ENCODE measurements at places on chromosomes 7 and 10.

DNA sequence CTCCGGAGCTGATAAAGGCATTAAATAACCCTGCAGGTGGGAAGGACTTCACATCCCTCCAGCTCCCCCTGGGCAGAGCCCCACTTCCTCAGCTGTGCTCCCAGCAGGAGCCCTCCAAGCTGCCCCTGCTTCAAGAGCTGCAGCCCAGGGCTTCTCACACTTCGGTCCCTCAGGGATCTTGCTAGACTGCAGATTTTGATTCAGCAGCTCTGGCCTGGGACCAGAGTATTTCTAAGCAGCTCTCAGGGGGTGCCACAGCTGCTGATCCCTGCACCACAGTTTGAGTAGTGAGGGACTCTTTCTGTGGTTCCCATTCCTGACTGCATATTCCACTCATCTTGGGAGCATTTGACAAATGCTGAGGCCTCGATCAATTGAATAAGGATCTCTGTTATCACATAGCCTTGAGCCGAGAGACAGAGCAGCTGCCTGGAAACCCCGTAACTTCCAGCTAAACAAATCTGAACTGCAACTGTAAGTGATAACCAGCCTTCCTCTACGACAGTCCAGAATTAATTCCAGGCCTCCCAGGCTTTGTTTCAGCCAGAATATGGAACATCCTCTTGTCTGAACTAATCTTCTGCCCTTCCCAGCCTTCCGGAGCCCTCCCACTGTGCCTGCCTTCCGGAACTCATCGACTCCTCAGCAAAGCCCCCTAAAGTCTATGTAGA lies 161.4 kb downstream of the CCDC3 start:
- no peak for DNase-seq

DNA sequence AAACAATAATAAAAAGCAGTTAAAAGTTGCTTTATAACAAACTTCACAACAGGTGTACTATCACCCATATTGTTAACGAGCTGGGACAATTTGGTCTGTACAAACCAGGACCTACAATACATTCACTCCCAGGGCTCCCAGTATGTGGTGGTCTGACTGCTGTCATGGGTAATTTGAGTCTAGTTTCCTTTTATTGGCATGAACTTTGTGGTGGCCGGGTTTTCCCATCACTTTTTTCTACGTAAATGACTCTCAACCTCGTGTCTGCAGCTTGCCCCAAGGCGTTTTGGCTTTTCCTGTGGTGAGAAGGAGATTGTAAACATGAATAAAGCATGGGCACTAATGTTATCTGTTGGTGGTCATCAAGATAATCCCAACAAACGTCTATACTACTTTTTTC lies 118.7 kb upstream of the CDK6 start:
- DNase-seq, result no peak

GRCh38 chr7:29516491-29516890 lies 47.1 kb upstream of the PRR15 start:
- no peak for DNase-seq

DNA sequence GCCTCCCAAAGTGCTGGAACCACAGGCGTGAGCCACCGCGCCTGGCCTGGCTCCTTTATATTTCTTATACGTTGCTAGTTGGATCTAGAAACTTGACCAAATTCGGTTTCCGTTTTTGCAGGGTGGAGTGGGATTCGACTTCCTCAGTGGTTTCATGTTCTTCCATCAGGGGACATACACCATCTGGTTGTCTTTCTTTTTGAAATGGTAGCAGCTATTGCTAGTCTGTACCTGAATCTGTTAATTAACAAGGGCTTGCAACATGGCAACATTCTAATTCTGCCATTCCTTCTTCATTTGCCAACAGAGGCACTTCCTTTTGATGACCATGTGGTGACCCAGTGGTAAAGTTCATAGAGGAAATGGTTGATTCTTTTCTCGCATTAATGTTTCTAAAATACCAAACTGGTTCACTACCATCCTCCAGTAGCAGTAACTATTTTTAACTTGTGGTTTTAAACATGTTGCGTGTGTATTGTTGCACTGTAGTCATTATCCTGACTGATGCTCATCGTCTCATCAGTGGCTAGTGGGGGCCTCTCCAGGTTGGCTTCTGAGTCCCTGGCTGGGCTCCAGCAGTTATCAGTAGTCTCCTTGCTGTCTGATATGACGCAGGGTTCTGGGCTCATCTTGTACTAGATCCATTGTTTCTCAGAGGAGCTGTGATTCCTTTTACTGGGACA lies 159.2 kb downstream of the RGS10 start:
- no peak for DNase-seq

DNA sequence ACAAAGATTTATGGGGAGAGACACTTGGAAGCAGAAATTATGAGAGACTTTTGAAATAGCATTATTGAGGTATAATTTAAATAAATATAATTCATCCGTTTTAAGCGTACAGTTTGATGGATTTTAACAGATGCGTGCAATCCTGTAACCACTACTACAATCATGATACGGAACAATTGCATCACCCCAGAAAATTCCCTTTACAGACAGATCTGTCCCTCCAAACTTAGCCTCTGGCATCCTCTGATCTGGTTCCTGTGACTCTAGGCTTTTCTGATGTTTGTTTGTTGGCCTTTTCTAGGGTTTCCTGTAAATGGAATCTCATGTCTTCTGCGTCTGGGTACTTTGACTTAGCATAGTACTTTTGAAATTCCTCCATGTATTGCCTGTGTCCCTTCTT lies 15.5 kb downstream of the UBN2 start:
- DNase-seq, result no peak

- no peak for DNase-seq
Measured at GRCh38 chr10:122326385-122326784, 48.1 kb upstream of the PLEKHA1 start.

DNA sequence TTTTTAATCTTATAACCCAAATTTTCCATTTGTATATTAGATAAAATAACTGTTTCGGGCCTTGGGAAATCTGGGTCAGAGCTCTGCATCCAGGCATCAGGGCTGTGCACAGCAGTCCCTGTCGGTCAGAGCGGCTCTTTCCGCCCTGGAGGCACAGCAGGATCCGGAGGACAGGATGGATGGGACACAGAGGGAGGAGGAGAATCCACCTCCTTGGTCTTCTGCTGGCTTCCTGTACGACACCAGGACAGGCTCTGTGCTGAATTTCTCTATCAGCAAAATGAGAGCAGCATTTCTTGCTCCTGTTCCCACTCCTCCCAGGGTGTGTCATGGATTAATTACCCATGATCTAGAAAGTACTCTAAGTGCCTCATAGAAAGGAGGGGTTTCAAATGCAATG lies 254.9 kb downstream of the SKAP2 start:
- DNase-seq, result no peak
